A549 treated with RU486 at 1 μM for 4 hours (cell line): ENCODE measurements at places on chromosomes 13 and 19. TPM values are rescaled to one million over a fixed set of nuclear protein-coding genes. Genes with fewer than 3 reads are reported as not detected.

Gene SCEL
- 0.38 to 0.96 TPM (median 0.60 TPM) in 5 replicates for total RNA-seq

Gene ZNF69
- not detected in 5 replicates for total RNA-seq

Gene ZNF561
- total RNA-seq: 7.6 to 14.7 TPM (median 9.2 TPM) in 5 replicates

Gene TMEM238
- total RNA-seq: 3.2 to 11.8 TPM (median 11.4 TPM) in 5 replicates
